ENCODE measurements at places on chromosomes 6 and 20. TPM values are rescaled to one million over a fixed set of nuclear protein-coding genes. Genes with fewer than 3 reads are reported as not detected.
A peak's percentile ranks its signal among the peaks of the same experiment; 100 is the strongest.

PPP2R5D gene
- total RNA-seq = 22.9 TPM

PROKR2 gene
- not detected for total RNA-seq

DEF6 gene
- total RNA-seq = 13.0 TPM

ESR1 gene
- 4.1 TPM for total RNA-seq

TCF21 gene
- total RNA-seq = 0.29 TPM

ENPP5 gene
- 4.0 TPM for total RNA-seq

WFDC5 gene
- total RNA-seq = not detected

NNAT gene
- 2.6 TPM for total RNA-seq

PRPH2 gene
- 2.8 TPM for total RNA-seq

KCNK17 gene
- total RNA-seq = 10.4 TPM

TFEB gene
- 22.2 TPM for total RNA-seq

ADGB gene
- not detected for total RNA-seq

PTK6 gene
- 0.30 TPM for total RNA-seq

DNA sequence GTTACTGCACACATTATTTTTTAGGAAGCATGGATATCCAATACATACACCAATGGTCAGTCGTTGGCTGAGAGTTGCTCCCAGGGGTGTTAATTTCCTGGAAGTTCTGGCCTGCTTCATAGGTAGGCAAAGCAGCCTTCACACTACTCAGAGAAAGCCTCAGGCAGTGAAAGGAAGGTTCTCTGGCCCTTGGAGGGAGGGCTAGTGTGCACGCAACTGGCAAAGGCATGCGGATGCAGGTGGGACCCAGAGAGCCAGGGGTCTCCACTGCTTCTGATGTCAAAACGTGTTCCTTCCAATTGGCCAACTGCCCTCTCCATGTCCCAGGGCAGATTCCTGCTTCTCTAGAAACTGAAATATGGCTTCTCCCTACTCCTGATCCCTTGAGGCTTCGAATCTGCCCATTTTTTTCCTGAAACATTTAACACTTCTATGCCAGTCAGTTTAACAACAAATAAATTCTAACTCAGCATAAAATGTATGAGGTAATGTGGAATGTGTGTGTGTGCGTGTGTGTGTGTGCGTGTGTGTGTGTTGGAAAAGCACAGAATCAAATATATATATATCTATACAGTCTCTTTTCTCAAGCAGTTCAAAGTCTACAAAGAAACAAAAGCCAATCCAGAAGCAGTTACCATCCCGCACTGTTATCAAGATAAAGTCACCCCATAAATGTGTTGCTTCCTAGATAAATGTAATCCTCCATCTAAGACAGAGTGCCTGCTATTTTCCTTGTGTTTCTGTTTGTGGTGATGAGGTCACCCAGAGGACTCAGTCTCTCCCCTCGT, 94.0 kb upstream of the HIVEP1 start:
- H3K36me3 ChIP-seq = no peaks in the 10 kb centered on the region
- DNase-seq = no peak
- no peak overlapping the region for H3K4me3 ChIP-seq
- no peaks in the 10 kb centered on the region for H3K27me3 ChIP-seq
- H3K27ac ChIP-seq = no peak overlapping the region

DNA sequence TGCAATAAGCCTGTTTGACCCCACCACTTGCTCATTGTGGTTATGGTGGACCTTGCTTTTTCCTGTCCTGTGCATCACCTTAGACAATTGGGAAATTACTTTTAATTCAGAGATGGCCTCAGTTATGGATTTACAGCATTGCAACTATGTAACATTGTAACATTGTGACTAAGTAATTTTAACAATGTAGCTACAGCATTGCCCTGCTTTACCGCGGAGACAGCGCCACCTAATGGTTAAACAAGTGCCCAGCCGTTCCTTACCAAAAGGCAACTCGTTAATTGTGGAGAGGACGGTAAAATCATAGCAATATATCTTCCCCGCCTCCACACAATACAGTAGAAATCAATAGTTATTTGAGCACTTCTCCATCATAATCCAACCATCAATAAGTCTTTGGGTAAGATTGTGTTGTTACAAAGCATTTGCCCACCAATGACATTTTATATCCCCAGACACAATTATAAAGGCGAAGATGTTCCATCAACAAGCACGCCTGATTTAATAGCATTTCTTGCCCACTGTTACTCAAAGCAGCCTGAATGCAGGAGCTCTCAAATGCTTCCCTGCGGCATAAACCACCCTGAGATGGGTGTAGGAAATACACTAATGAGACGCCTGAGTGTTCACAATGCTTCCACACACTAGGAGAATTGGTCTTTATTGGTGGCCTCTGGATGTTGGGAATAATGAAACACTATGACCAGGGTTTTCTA, 93.7 kb downstream of the PROKR2 start:
- H3K27me3 ChIP-seq = no peaks in the 10 kb centered on the region
- H3K27ac ChIP-seq = no peak overlapping the region
- H3K4me3 ChIP-seq = no peak overlapping the region
- no peaks in the 10 kb centered on the region for H3K4me1 ChIP-seq
- DNase-seq = peak; percentile 81

- no peak for DNase-seq
- H3K27ac ChIP-seq = no peak overlapping the region
These were observed 66.8 kb downstream of the LMBRD1 start for GRCh38 chr6:69729870-69730449.

DNA sequence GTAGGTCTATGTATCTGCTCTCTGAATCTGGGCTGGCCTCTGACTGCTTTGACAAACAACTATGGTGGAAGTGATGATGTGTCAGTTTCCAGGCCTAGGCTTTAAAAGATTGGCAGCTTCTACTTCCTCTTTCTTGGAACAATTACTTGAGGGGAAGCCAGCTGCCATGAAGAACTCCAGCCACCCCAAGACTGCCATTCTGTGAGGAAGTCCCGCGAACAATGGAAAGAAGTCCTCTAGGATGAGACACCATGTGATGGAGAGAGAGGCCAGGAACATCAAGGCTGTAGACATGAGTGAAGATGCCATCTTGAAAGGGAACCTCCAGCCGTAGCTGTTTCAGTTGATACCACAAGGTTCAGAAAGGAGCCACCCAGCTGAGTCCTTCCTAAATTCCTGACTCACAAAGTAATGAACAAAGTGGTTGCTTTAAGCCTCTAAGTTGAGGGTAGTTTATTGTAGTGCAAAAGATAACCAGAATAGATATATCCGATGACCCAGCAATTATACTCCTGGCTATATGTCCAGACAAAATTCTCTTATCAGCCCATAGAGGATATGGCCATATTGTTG, 15.3 kb upstream of the TCF15 start:
- DNase-seq = no peak
- H3K36me3 ChIP-seq = no peaks in the 10 kb centered on the region
- no peak overlapping the region for H3K27ac ChIP-seq
- no peak overlapping the region for H3K4me3 ChIP-seq
- H3K4me1 ChIP-seq = no peaks in the 10 kb centered on the region

GRCh38 chr6:11204005-11204399, 28.5 kb downstream of the NEDD9 start:
- no peaks in the 10 kb centered on the region for H3K36me3 ChIP-seq
- DNase-seq = no peak
- no peaks in the 10 kb centered on the region for H3K27me3 ChIP-seq
- H3K4me1 ChIP-seq = peaks cover 21% of the 10 kb centered on the region
- H3K4me3 ChIP-seq = no peak overlapping the region
- H3K27ac ChIP-seq = peak overlapping the region; percentile 32

DNA sequence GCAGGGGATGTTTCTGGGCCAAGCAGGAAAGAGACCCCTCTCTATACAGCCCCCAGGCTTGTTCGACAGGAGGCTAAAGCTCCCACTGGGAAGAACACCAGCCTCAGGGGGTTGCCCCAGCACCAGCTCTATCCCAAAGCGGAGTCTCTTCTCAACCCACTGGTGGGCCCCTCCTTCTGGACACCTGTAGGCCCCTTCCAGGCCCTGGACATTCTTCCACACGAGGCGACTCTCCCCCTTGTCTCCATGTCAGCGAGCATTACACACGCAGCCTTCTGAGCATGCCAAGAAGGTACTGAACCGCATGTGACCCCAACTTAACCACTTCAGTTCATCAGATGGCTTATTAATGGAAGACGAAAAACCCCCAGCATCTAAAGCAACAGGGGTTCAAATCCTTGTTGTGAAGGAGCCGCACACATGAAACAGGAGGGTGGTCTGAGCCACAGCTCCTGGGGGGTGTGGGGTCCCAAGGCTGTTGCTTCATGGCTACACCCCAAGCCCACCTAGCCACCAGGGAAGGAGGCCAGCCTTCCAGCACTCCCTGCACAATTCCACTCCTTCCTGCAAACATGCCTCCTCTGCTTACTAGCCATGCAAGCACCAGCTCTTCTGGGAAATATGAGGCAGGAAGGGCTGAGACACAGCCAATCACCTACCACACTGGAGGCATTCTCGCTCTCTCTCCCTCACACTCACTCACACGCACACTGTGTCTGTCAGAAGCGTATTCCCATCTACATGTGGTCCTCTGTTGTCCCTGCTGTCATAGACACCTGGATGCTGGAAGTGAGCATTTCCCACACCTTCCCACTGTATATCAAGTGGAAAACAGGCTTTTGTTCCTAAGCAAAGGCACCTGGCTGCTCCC, 104.5 kb downstream of the NOL4L start:
- H3K4me1 ChIP-seq = no peaks in the 10 kb centered on the region
- H3K4me3 ChIP-seq = no peak overlapping the region
- peak; percentile 45 for DNase-seq
- no peak overlapping the region for H3K27ac ChIP-seq

DNA sequence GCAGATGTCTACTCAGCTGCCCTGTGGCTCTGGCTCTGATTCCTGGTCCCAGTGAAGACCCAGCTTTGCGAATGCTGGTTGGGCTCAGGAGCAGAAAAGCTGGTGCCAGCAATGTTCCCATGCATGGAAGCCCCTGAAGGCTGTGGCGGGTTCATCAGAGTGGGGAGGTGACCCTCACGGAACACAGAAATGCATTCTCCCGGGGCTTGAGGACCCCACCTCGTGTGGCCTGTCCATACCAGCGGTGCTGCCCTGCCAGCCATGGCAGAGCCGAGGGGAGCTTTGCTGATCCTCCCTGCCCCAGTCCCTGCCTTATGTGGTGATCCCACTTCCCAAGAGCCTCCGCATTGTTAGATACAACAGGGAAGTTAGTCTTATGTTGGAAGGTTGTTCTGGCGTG, 157.7 kb upstream of the THBS2 start:
- no peaks in the 10 kb centered on the region for H3K27me3 ChIP-seq
- H3K4me1 ChIP-seq = no peaks in the 10 kb centered on the region
- no peak overlapping the region for H3K4me3 ChIP-seq
- no peak overlapping the region for H3K27ac ChIP-seq
- no peak for DNase-seq
- peaks cover 4% of the 10 kb centered on the region for H3K36me3 ChIP-seq

- no peak overlapping the region for H3K27ac ChIP-seq
- H3K36me3 ChIP-seq = no peaks in the 10 kb centered on the region
- H3K4me1 ChIP-seq = no peaks in the 10 kb centered on the region
- H3K4me3 ChIP-seq = no peak overlapping the region
- no peaks in the 10 kb centered on the region for H3K27me3 ChIP-seq
These were observed 25.8 kb upstream of the TTPAL start for GRCh38 chr20:44449864-44450263.

DNA sequence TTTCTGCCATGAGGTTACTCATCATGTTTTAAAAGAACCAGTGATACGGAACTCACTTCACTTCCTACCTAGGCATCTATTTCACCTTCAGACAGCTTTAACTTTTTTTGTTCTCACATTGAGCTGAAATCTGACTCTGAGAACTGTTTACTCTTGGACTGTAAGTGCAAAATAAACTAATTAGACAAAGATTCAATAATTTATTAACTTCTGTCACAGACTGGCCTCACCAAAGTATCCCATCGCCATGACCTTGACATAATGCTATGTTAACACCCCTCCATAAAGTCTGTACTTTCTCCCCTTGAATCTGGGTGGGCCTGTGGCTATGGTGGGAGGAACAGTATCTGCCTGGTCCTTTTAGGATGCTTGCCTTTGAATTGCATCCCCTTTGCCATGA, 448.1 kb downstream of the CBLN4 start:
- H3K4me1 ChIP-seq = no peaks in the 10 kb centered on the region
- no peaks in the 10 kb centered on the region for H3K36me3 ChIP-seq
- H3K27ac ChIP-seq = no peak overlapping the region
- no peaks in the 10 kb centered on the region for H3K27me3 ChIP-seq

GRCh38 chr6:39444479-39445019, 122.0 kb upstream of the KCNK16 start:
- no peaks in the 10 kb centered on the region for H3K27me3 ChIP-seq
- H3K27ac ChIP-seq = no peak overlapping the region
- no peaks in the 10 kb centered on the region for H3K36me3 ChIP-seq
- no peak for DNase-seq
- no peaks in the 10 kb centered on the region for H3K4me1 ChIP-seq

DNA sequence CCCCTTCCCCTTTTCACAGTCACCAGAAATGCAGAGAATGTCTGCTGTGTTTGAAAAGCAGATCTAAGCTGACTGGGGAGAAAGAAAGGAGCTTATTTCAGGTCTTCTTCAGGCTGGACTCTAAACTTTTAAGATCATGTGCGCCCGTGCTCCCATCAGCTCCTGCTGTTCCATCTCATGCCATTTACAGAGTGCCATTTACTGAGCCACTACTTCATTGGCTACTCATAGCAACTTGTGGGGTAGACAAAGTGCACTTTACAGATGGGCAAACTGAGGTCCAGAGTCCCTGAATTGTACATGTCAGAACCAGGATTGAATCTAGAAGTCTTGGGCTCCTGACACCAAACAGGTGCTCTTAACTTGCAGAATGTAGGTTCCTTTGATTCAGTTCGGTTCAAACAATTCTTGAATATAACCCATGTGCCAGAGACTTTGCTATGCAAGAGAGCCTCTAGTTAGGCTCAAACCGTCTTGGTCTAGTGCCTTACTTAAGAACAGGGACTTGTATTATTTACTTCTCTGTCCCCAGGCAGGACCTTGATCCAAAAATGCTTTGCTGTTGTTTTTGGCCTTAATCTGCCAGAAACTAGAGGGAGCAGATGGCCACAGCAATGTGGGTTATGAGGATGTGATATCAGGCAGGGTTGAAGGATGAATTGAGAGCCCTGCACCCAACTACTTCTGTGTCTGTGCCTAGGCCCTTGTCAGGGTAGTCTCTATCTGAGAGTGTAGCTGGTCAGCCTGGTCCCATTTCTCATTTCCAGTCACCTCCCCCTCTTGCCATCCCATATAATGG, 56.4 kb downstream of the RALY start:
- no peak overlapping the region for H3K27ac ChIP-seq
- no peaks in the 10 kb centered on the region for H3K27me3 ChIP-seq
- no peak for DNase-seq
- H3K4me3 ChIP-seq = no peak overlapping the region
- no peaks in the 10 kb centered on the region for H3K36me3 ChIP-seq

GRCh38 chr6:32076321-32076809, 32.8 kb downstream of the TNXB start:
- peak; percentile 73 for DNase-seq
- H3K27me3 ChIP-seq = no peaks in the 10 kb centered on the region
- H3K27ac ChIP-seq = no peak overlapping the region
- peaks cover under 1% of the 10 kb centered on the region for H3K4me1 ChIP-seq
- H3K4me3 ChIP-seq = no peak overlapping the region
